ENCODE measurements at places on chromosomes 12 and 14.

GRCh38 chr14:38616959-38617358, 361.1 kb upstream of the CLEC14A start:
- peak; percentile 1 for DNase-seq

- no peak for DNase-seq
Measured at GRCh38 chr14:98947911-98948595, 323.9 kb downstream of the BCL11B start.

DNA sequence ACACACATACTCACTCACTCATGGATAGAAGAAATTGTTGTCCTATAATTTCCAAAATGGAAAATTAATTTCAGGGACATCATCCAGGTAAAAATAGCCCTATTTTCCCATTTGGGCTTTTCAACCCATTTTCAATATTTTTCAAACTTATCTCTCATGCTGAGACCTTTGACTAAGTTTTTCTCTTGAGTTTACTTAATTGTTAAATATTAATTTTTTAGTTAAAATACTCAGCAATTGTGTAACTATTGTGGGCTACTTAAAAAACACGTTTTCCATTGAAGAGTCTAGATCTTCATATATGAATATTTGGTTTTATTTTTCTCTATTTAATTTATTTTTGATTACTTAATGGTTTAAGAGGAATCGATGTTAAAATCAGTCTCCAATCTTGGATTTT, 14.2 kb upstream of the TAS2R43 start:
- DNase-seq, result no peak

- peak; percentile 72 for DNase-seq
Measured at GRCh38 chr12:17971850-17972249, 118.1 kb downstream of the RERGL start.

DNA sequence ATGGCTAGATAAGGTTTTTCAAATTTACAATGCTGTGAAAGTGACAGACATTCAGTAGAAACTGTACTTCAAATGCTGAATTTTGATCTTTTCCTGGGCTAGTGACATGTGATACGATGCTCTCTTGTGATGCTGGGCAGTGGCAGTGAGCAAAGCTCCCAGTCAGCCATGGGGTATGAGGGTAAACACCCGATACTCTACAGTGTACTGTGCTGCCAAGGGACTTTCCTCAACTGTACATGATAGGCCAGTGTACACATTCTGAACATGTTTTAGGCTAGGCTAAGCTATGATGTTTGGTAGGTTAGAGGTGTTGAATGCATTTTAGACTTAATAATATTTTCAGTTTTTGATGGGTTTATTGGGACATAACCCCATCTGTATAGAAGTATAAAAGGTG, 17.6 kb downstream of the MBIP start:
- DNase-seq, result peak; percentile 24

GRCh38 chr12:51202718-51203117, 15.1 kb downstream of the POU6F1 start:
- DNase-seq, result no peak

GRCh38 chr14:106039400-106039799, 513.0 kb downstream of the TMEM121 start:
- peak; percentile 1 for DNase-seq

DNA sequence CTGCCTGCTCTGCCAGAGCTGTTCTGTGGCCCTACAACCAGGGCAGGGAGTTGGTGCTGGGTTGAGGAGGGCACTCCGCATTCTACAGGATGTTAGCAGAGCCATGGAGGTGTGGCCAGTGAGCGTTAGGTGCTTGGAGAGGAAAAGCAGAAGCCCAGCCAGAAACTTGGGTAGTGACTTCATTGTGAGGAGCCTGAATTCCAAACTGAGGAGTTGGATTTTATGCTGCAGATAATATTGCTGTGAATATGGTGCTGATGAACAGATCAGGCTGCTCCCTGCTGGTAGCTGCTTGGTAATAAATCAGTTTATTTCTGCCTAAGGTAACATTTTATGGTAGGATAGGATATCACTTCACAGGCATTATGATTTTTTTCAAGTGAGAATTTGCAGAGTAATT, 7.1 kb upstream of the CCDC175 start:
- peak; percentile 4 for DNase-seq

DNA sequence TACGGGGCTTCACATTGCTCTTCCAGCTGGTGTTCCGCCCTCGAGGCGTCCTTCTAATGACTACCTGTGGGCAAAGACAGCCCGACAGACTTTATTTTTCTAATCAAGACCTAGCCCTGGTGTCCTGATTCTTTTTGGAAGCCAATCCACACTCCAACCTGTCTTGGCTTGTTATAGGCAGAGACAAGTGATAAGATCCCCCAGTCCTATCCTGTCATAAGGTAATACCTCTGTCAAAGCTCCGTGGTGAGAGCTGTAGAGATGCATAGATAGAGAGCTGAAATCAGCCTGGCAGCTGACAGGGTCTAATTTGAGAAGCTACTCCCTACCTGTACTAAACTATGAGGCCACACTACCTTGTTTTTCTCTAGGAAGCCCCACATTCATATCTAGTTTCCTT, 11.5 kb upstream of the WNK1 start:
- DNase-seq, result no peak

GRCh38 chr14:101328412-101329028, 232.8 kb upstream of the DIO3 start:
- no peak for DNase-seq

GRCh38 chr12:103698752-103699560, 111.9 kb downstream of the STAB2 start:
- no peak for DNase-seq

GRCh38 chr12:126087692-126088091, 1022.5 kb downstream of the AACS start:
- no peak for DNase-seq

DNA sequence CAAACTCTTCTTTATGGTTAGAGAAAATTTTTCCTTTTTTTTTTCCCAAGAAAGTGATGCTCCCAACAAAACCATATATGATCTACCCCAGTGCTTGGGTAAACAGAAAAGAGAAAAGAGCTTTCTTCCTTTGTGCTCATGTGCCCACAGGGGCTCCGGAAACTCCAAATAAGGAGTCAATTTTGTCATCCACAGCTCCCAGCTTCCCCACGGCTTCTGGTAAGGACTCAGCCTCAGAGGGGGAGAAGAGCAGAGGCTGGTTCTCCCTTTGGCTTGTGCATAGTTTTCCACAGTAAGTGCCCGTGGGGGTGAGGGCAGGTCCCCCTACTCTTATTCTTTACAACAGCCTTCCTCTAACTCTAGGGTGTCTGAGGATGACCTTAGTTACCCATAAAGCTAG, 13.3 kb upstream of the RGS6 start:
- peak; percentile 27 for DNase-seq

GRCh38 chr14:77270361-77271112, 469 bp downstream of the NGB start:
- peak; percentile 53 for DNase-seq

- DNase-seq, result peak; percentile 47
Measured at GRCh38 chr14:89912667-89913211, 41.8 kb downstream of the EFCAB11 start.

DNA sequence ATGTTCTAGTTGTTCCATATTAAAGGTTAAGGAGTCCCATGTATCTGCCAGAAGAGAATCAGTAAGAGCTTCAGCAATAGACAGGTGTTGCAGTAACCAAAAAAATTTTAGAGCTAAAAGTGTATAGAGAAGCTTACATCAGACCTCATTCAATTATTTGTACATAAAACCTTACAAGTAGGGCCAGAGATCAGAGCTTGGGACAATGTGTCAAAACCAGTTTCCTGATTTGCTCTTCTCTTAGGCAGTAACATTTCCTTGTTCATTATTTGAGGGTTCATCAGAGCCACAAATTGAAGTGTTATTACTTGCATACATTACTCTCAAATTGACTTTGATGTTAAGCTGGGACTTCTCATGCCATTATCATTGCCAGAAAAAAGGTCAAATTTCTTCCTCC, 55.5 kb upstream of the ATXN7L3B start:
- no peak for DNase-seq

DNA sequence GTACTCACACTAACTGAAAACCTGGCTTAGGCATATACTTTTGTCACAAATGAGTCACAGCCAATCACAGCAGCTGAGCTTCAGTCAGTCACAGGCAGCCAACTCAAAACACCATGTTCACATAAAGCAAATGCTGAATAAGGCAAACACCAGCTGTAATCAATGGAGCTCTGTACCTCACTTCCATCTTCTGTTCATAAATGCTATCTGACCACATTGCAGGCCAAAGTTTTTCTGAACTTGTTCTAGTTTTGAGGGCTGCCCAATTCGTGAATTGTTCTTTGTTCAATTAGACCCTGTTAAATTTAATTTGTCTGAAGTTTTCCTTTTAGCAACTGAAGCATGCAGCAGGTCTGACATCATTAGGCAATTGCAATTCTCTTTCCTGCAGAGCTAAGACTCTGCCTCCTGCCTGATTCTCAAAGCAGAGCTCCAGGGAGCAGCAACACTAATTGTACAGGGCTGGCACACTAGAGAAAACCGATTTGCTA, 129.9 kb downstream of the WIF1 start:
- no peak for DNase-seq

DNA sequence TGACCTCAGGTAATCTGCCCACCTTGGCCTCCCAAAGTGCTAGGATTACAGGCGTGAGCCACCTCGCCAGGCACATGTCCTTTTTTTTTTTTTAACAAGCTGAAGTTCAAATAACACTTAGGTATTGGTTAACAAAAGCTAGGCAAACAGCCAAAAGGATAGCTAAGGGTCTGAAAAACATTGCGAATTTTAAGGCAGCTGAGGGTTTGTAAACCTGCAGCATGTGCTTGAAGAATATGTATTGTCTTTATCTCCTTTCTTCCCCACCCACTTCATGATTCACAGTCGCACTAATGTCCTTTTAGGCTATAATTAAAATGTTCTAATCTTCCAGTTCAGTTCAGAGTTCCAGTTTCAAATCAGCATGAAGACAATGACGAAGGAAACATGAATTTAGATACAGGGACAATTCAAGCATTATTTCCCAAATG, 30.1 kb upstream of the CERS5 start:
- peak; percentile 25 for DNase-seq

- no peak for DNase-seq
Measured at GRCh38 chr14:73250781-73251500, 13.6 kb downstream of the PAPLN start.

GRCh38 chr12:94795044-94795443, 144.7 kb upstream of the TMCC3 start:
- DNase-seq, result no peak

DNA sequence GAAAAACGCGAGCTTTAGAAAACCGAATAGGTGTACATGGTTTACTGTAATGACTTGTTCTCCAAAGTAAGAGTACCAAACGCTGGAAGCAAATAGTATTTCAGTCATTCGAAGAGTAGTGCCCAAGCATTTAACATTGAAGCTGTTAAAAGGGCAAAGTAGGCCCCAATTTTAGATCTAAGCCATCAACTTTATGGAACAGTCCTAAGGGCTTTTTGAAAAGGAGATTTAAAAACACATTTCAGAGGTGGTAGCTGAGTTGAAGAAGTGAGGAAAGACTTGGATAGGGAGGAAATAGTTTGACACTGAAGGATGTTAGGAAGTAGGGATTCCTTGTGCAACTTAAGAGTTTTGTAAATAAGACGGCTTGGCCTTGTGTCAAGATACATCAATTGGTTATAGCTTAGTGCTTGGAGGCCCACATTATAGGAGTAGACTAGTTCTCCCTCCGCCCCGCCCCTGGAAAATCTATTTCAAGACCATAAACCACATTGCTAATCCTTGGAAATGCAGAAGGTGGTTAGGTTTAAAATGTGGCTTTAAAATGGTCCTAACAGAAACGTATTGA, 783 bp upstream of the TUBA1B start:
- DNase-seq, result peak; percentile 57

- DNase-seq, result no peak
Measured at GRCh38 chr14:89366864-89367778, 49.9 kb downstream of the FOXN3 start.

GRCh38 chr12:7207866-7208625, 18.6 kb downstream of the PEX5 start:
- DNase-seq, result no peak

DNA sequence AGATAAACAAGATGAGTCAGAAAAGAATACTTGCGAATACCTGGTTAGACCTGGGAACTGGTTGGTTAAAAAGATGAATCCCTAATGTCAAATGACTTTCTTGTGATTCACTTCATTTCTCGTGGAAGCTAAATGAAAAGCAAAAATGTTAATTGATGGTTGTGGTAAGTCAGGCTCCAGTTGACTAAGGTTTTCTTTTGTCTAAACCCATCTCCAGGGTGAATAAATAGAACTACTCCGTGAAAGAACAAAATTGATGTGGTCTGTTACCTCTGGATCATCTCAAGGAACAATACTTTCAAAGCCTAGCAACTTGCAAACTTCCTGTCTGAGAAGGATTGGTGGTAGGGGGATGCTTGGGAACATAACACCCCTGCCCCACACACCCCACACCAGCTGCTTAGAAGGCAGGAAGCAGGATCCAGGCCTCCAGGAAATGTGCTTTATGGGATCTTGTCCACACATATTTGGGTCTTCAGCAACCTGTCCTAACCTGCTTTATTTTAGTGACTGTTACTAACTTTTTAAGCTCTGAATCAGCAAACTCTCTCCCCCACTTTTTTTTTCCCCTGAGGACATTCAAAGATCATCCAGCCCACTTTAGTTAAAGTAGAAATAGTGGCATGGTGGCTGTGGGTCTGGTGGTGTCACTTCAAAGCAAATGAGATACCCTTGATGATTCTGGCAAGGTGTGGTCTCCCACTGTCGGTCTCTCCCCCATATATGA, 60.4 kb upstream of the PTHLH start:
- DNase-seq, result no peak

DNA sequence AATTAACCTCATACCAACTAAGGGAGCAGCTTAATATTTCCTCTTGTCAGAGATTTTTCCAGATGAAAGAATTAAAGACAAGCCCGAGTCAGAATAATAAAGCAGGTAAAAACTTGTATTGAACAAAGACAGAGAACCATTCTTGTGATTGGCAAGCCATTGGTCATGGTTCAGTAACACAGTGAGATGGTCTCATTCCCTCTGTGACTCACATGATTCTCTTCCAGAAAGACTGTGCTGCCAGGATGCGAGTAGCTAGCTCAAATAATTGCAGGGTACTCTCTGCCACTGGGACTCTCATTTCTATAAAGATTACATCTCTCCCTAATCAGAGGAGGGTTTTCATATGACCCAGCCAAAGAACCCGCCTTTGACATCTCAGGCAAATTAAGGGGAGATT, 179.4 kb downstream of the PHLDA1 start:
- peak; percentile 34 for DNase-seq

- no peak for DNase-seq
Measured at GRCh38 chr12:67804168-67804567, 155.6 kb downstream of the DYRK2 start.

Data from DMS53 (cell line).